ENCODE measurements at places on chromosomes 6 and 20.

GRCh38 chr6:21871831-21872230, 278.3 kb downstream of the SOX4 start:
- DNase-seq: no peak

DNA sequence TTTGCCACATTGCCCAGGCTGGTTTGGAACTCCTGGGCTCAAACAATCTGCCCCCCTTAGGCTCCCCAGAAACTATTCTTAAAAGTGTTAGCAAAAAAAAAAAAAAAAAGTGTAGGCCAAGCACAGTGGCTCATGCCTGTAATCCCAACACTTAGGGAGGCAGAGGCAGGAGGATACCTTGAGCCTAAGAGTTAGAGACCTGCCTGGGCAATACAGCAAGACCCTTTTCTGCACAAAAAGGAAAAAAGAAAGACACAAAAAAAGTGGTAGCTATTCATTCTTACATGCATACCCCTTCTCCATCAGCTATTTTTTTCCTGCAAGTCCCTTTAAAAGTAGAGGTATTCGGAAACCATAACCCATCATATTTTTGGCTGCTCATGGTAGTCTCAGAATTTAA, 3.2 kb upstream of the SRPK1 start:
- no peak for DNase-seq

GRCh38 chr6:47403801-47404200, 73.8 kb upstream of the CD2AP start:
- DNase-seq: no peak

- DNase-seq: no peak
Measured at GRCh38 chr6:44868910-44869309, 459.2 kb upstream of the RUNX2 start.

GRCh38 chr6:160362556-160362955, 14.4 kb downstream of the SLC22A3 start:
- DNase-seq: no peak

DNA sequence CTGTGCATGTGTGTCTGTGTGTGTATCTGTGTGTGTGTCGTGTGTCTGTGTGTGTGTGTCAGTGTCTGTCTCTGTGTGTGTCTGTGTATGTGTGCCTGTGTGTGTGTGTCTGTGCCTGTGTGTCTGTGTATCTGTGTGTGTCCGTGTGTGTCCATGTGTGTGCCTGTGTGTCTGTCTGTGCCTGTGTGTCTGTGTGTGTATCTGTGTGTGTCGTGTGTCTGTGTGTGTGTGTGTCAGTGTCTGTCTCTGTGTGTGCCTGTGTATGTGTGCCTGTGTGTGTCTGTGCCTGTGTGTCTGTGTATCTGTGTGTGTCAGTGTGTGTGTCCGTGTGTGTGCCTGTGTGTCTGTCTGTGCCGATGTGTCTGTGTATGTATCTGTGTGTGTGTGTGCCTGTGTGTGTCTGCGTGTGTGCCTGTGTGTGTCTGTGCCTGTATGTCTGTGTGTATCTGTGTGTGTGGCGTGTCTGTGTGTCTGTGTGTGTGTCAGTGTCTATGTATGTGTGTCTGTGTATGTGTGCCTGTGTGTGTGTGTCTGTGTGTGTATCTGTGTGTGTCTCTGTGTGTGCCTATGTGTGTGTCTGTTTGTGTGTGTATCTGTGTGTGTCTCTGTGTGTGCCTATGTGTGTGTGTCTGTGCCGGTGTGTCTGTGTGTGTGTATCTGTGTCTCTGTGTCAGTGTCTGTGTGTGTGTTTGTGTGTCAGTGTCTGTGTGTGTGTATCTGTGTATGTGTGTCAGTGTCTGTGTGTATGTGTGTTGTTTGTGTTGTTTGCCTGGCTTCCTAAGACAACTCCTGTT, 11.6 kb downstream of the SNPH start:
- DNase-seq: no peak
